ENCODE measurements at places on chromosomes 6 and 20. TPM values are rescaled to one million over a fixed set of nuclear protein-coding genes. Genes with fewer than 3 reads are reported as not detected.

- DNase-seq = no peak
Measured at GRCh38 chr20:32664012-32664677, 9.6 kb downstream of the C20orf203 start.

DNA sequence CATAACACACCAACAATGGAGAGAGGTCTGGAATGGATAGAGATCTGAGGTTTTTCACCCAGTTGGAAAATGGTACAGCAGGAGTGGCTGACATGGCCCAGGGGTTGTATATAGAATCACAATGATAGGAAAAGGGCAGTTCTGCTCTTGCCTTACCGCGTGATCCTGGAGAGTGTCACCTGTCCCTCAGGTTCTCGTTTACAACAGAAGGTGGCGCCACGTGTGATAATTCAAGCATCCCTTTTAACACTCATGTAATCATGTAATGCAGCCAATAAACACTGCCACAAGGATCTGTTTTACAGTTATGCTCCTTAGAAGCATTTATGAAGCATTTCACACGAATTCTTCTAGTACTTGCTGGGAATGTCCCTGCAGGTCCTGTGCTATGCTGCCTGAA, 12.9 kb upstream of the WFDC2 start:
- no peak for DNase-seq

- DNase-seq = no peak
Measured at GRCh38 chr6:63571361-63572043, 778 bp upstream of the LOC128125822 start.

DNA sequence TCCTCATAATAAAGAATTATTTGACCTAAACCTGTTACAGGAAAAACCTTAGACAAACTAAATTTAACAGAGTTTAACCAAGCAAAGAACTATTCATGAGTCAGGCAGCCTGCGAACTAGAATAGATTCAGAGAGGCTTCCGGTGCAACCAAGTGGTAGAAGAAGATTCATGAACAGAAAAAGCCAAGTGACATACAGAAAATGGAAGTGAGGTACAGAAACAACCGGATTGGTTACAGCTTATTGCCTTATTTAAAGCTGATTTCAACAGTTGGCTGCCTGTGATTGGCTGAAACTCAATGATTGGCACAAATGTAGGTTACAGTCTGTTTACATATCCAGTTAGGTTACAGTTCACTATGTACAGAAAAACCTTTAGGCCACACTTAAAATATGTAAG, 10.1 kb downstream of the PPP1R3G start:
- no peak for DNase-seq

GRCh38 chr6:50744976-50745375, 31.6 kb downstream of the TFAP2D start:
- no peak for DNase-seq

SLC44A4 gene
- polyA plus RNA-seq = not detected

ZSCAN31 gene
- 5.4 TPM for polyA plus RNA-seq

SLA2 gene
- 0.30 TPM for polyA plus RNA-seq

All from heart left ventricle (tissue), 16 donors.